ENCODE measurements at places on chromosomes 4 and X.

- DNase-seq: no peak
These were observed 114.5 kb upstream of the PCDH7 start for GRCh38 chr4:30605616-30606190.

- peak; percentile 36 for DNase-seq
These were observed 164.7 kb downstream of the PCDH18 start for GRCh38 chr4:137367620-137368019.

GRCh38 chr4:5921101-5921980 is 28.5 kb upstream of the CRMP1 start:
- DNase-seq: no peak

GRCh38 chr4:23674694-23675093 is 215.2 kb downstream of the PPARGC1A start:
- no peak for DNase-seq

- DNase-seq: no peak
These were observed 2.2 kb upstream of the SEPTIN11 start for GRCh38 chr4:76947369-76947768.

DNA sequence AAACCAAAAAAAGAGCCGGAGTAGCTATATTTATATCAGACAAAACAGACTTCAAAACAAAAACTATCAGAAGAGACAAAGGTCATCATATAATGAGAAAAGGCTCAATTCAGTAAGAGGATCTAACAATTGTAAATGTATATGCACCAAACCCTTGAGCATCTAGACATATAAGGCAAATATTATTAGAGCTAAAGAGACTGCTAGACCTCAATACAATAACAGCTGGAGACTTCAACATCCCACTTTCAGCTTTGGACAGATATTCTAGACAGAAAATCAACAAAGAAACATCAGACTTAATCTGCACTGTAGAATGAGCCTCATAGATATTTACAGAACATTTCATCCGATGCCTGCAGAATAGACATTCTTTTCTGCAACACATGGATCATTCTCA is 4.8 kb upstream of the PROM1 start:
- DNase-seq: no peak

DNA sequence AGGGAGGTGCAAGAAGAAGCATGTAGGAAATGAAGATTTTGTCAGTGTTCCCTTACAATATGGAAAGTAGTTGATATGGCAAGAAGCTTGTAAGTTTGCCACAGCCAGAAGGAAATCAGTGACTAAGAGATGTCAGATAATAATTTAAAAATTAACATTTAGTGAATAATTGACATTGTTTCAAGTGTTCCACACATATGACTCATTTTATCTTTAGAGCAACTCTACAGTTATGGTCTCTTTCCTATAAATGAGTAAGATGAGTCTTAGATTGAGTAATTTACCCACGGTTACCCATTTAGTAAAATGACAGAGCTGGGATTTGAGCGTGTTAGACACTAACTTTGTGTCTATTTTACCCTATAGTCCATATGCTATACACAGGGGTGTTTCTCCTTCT is 300.3 kb upstream of the IRS4 start:
- no peak for DNase-seq

GRCh38 chr4:25928379-25929297 is 14.6 kb downstream of the SMIM20 start:
- DNase-seq: no peak

DNA sequence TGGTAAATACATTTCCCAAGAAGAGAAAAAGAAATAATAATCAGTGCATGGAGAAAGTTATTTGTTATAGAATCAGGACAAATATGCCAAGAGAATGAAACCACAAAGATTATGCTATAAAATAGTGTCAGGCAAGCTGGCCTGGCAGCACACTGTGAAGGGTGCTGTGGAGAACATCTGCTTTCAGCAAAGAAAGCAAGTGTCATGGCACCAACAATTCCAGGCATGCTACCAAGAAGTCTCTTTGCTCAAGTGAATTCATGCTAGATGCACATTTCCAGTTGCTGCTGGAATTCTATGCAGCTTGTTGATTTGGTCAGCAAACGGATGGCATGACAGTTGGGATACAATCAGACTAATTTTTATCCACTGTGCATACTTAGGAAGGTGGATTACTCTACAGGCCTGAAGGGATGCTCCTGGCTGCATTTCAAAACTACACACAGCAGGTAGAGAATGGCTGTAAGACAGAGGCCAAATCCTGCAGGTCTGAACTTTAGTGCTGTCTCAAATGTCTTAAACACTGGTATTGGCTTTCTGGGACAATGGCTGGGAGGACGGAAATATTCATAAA is 154.6 kb upstream of the FAT1 start:
- DNase-seq: peak; percentile 14

DNA sequence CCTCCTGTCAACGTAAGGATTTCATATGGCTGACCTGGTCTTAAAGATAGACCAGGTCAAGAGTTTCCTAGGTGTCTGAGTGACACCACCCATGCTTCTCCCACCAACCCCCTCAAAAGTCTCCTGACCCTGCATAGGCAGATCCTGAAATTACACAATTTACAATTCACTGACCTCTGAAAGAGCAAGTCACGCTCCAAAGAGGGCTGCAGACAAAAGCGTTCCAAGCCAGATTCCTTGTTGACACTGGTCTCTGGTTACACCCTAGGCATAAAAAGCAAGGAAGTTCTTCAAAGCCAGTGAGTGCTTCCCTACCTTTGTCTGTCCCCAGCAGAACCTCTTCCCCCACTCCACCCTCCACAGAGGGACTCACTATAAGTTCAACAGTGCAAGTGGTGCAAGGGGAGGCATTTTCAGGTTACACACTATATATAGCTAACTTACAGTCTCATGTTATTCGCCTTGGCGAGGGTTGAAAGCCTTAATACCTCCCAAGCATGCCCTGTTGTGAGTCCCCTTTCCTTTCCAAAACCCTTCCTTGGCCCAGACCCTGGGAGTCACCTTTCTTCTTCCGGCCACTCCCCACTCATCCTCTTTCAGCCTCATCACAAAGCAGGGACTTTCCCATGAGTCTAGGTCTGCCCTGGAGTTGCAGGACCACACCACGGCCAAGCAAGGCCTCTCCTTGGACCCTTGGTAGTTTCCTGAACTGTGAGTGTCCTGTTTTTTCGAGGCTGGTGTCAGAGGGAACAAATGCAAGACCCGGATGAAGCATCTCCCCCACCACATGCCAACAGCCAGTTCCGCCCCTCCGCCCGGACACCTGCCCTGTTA is 58.0 kb upstream of the KLF3 start:
- no peak for DNase-seq

- DNase-seq: no peak
These were observed 120.3 kb downstream of the BANK1 start for GRCh38 chr4:101910786-101911373.

DNA sequence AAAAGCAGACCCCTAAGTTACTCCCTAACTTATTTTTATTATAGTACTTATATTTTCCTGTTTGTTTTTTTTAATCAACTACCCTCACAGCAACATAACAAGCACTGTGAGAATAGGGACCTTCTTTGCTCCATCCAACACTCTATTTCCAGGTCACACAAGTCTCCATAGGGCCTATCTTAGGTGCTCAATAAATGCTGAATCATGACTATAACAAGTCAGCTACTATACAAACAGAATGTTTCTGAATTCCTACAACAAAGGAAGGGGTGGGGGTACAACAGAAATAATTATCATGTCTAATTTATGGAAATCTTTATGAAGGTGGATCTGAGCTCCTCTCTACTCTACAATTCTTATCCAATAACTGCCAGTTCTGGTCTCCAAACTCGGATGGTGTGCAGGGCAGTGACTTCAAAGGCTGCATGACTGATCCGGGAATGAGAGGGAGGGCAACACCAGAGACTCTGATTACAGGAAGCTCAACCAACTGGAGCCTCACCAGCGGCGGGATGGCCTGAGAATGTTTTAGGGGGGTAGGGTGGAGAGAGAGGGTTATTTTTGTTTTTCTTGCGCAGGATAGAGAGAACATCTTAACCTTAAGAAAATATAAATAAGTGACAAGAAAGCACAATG is 71.1 kb downstream of the HADH start:
- DNase-seq: no peak

DNA sequence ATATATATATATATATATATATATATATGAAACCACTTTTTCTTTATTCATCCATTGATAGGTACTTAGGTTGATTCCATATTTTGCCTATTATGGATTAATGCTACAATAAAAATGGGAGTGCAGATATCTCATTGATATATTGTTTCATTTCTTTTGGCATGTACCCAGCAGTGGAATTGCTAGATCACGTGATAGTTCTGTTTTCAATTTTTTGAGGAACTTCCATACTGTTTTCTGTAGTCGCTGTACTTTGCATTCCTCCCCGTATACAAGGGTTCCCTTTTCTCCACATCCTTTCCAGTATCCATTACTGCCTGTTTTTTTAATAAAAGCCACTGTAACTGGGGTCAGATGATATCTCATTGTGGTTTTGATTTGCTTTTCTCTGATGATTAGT is 124.6 kb downstream of the GABRB1 start:
- no peak for DNase-seq

DNA sequence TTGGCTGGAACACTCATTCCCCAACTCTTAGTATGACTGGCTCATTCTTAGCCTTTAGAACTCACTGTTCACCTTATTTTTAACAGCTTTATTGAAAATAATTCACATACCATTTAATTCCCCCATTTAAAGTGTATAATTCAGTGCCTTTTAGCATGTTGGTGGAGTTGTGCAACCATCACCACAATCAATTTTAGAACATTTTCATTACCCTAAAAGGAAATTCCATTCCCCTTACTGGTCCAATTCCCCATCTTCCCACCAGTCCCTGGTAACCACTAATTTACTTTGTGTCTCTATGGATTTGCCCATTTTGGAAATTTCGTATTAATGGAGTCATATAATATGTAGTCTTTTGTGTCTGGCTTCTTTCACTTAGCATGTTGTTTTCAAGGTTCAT is 19.7 kb downstream of the NHSL2 start:
- DNase-seq: no peak

DNA sequence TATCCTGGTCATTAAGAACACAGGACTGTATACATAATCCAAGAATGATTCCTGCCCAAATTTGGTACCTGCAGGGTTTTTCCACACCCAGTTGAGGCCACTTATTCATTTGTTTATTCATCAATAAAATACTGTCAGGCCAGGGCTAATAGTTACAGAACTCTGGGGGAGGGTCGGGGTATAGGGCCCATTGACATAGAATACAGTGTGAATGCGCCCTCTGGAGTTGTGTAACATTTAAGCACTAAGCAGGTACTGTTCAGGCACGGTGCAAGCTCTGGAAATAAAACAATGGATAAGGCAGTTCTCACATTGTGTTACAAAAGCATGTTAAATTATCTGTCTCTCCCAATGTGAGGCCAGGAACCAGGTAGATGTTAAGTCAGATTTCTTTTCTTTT is 30.8 kb upstream of the LRBA start:
- no peak for DNase-seq

DNA sequence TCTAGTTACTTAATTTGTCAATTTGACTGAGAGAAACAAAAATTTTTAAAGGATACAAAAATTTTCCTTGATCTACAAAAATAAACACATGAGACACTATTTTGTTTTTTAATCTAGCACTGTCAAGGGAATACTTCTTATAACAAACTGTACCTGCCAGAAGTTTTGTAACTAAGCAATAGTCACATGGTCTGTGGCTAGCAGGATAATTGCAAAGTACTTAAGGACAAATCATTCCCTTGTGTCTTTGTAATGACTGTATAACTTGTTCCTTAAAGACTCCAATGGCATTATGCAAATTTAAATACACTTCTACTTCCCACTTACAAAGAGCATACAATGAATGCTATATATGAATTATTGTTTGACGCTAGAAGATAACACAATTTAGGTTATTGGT is 25.1 kb upstream of the ANK2 start:
- DNase-seq: no peak

- no peak for DNase-seq
These were observed 555 bp upstream of the PGM2 start for GRCh38 chr4:37825968-37826294.

DNA sequence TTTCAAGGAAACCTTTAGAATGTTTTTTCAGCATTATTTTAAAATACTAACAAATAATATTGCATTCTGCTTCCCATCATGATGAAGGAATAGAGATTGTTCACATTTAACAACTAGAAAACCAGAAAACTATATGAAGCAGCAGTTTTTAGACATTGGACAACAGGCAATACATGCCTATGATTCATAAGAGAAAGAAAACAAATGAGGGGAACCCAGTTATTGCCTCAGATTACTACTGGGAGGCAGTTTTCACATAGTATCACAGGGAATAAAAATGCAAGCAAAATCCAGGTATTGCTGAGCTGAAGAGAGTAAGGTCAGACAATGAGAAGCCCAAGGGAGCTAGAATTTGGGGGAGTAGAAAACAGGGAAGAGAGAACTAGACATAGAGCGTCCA is 373.6 kb downstream of the MAPK10 start:
- DNase-seq: no peak

DNA sequence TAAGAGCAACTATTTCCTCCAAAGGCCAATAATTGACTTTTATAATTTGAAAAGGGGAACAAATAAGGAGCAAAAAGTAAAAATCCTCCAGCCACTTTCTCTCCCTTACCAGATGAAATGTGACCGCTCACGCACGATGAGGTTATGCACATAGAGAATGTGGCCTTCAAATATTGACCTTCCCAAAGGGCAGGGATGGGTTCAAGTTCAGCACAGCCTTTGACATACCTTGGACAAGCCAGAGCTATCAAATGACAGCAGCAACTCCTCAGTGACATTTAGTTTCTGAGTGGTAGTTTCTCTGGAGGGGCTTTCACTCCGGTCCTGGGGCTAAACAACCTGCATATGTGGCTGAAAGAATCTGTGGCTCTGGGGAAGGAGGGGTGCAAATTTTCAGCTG is 50.7 kb downstream of the AMOT start:
- no peak for DNase-seq

DNA sequence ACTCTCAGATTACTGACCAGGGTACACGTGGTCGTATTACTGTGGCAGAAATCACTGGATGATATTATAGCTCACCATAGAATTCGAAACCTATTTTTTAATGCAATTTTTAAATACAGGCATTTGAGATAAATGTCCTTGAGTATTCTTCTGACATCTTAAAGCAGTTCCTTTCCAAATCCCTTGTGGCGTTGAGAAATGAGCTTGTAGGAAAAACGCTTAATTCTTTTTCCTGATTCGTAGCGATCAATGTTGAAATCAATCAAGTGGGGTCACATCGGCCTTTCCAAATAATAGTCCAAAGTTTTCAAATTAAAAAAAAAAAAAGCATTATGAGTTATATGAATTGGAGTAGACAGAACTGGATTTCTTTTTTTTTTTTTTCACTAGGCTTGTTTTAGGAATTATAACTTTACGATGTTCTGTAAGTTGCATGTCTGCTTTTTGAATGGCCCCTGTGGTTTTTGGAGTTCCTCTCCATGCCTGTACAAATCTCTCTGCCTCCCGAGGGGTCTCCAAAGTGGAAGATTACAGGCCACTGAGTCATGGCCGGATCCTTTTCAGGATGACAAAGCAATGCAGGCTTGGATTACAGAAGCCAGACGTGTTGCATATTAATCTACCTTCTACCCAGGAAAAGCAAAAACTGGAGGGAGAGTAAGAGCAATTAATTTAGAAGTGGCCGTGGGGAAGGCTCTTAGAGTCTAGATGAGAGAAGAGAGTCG is 226.1 kb downstream of the SHOX start:
- DNase-seq: no peak

GRCh38 chr4:159169404-159170302 is 66.8 kb downstream of the RAPGEF2 start:
- no peak for DNase-seq

Measured in HFFc6 (cell line).